ENCODE measurements at places on chromosomes 7 and 10. TPM values are rescaled to one million over a fixed set of nuclear protein-coding genes. Genes with fewer than 3 reads are reported as not detected.
A peak's percentile ranks its signal among the peaks of the same experiment; 100 is the strongest.

JAZF1 gene
- polyA plus RNA-seq, result 17.7 TPM

PDE1C gene
- polyA plus RNA-seq, result 0.09 TPM

C10orf105 gene
- polyA plus RNA-seq, result 0.09 TPM

EPO gene
- polyA plus RNA-seq, result not detected

MEIG1 gene
- polyA plus RNA-seq, result 1.1 TPM

ZNF467 gene
- polyA plus RNA-seq, result 2.3 TPM

LRGUK gene
- polyA plus RNA-seq, result not detected

LEP gene
- not detected for polyA plus RNA-seq

PAX4 gene
- polyA plus RNA-seq, result not detected

PHTF2 gene
- 9.3 TPM for polyA plus RNA-seq

- peaks cover 14% of the 10 kb centered on the region for H3K36me3 ChIP-seq
- H3K27me3 ChIP-seq, result no peaks in the 10 kb centered on the region
- DNase-seq, result no peak
- H3K4me1 ChIP-seq, result peaks cover 5% of the 10 kb centered on the region
These were observed 26.7 kb downstream of the IQCE start for GRCh38 chr7:2585446-2585845.

GRCh38 chr10:58264780-58265179, 2.9 kb downstream of the IPMK start:
- peaks cover 25% of the 10 kb centered on the region for H3K27me3 ChIP-seq
- H3K4me3 ChIP-seq, result no peak overlapping the region
- no peak for DNase-seq
- H3K4me1 ChIP-seq, result peaks cover 57% of the 10 kb centered on the region
- peak overlapping the region; percentile 93 for H3K27ac ChIP-seq
- H3K36me3 ChIP-seq, result no peaks in the 10 kb centered on the region

GRCh38 chr7:137667633-137668387, 179.0 kb downstream of the DGKI start:
- no peaks in the 10 kb centered on the region for H3K36me3 ChIP-seq
- no peak for DNase-seq
- H3K4me1 ChIP-seq, result no peaks in the 10 kb centered on the region

GRCh38 chr10:24215603-24216002, 6.7 kb downstream of the KIAA1217 start:
- DNase-seq, result no peak
- H3K36me3 ChIP-seq, result no peaks in the 10 kb centered on the region
- peaks cover 7% of the 10 kb centered on the region for H3K27me3 ChIP-seq
- no peak overlapping the region for H3K4me3 ChIP-seq

GRCh38 chr7:83532219-83532618, 116.7 kb downstream of the SEMA3E start:
- no peak for DNase-seq
- H3K4me1 ChIP-seq, result no peaks in the 10 kb centered on the region
- peaks cover 3% of the 10 kb centered on the region for H3K27me3 ChIP-seq
- no peak overlapping the region for H3K4me3 ChIP-seq

- H3K27me3 ChIP-seq, result peaks cover 3% of the 10 kb centered on the region
- peak overlapping the region; percentile 93 for H3K27ac ChIP-seq
- peaks cover 13% of the 10 kb centered on the region for H3K4me1 ChIP-seq
These were observed 20.5 kb upstream of the CFAP46 start for GRCh38 chr10:132962623-132963429.

- peaks cover 2% of the 10 kb centered on the region for H3K27me3 ChIP-seq
- peaks cover 28% of the 10 kb centered on the region for H3K4me1 ChIP-seq
- H3K4me3 ChIP-seq, result no peak overlapping the region
- H3K27ac ChIP-seq, result peak overlapping the region; percentile 34
- DNase-seq, result no peak
These were observed 74.0 kb upstream of the GSDME start for GRCh38 chr7:24831240-24831639.

GRCh38 chr7:34313289-34313688, 344.7 kb upstream of the NPSR1 start:
- no peak overlapping the region for H3K4me3 ChIP-seq
- no peak for DNase-seq
- peaks cover 3% of the 10 kb centered on the region for H3K27me3 ChIP-seq
- H3K36me3 ChIP-seq, result no peaks in the 10 kb centered on the region
- H3K4me1 ChIP-seq, result no peaks in the 10 kb centered on the region

DNA sequence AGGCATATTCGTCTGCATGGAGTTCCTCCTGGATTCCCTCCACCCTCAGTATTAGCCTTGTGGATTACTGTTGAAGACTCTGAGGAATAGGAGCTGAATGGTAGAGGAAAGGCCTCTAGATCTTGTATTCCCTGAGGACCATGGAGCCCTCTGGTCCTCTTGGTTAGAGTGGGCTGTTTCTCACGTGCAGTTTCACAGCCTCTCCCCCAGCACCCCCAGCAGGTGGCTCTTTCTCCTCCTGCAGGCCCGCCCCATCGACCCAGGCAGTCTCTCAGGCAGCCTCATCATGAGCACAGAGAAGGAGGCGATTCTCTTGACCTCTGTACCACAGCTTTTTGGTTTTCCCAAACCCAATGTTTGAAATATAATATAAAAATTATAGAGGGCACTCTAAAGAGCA, 102.0 kb downstream of the WNT2 start:
- H3K4me3 ChIP-seq, result no peak overlapping the region
- no peak for DNase-seq

DNA sequence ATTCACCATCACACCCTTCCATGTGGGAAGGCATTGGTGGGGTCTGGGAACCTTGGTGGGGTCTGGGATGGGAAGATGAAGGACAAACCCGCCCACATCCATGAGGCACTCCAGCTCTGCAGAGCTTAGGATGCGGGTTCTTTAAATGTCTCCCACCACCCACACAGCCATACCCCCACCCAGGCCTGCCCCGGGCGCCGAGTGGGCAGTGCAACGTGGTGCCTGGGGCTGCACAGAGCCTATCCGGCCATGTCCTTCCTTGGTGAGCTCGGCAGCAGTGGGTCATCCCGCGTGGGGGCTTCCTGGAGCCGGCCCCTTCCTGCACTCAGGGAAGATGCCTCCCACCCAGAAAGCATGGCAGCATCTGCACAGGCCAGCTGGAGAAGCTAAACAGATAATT, 163.5 kb upstream of the TCERG1L start:
- DNase-seq, result no peak
- no peaks in the 10 kb centered on the region for H3K36me3 ChIP-seq
- no peak overlapping the region for H3K4me3 ChIP-seq
- no peak overlapping the region for H3K27ac ChIP-seq

GRCh38 chr7:38398725-38399321, 125.4 kb upstream of the TARP start:
- H3K27me3 ChIP-seq, result no peaks in the 10 kb centered on the region
- H3K4me3 ChIP-seq, result no peak overlapping the region
- H3K36me3 ChIP-seq, result no peaks in the 10 kb centered on the region

DNA sequence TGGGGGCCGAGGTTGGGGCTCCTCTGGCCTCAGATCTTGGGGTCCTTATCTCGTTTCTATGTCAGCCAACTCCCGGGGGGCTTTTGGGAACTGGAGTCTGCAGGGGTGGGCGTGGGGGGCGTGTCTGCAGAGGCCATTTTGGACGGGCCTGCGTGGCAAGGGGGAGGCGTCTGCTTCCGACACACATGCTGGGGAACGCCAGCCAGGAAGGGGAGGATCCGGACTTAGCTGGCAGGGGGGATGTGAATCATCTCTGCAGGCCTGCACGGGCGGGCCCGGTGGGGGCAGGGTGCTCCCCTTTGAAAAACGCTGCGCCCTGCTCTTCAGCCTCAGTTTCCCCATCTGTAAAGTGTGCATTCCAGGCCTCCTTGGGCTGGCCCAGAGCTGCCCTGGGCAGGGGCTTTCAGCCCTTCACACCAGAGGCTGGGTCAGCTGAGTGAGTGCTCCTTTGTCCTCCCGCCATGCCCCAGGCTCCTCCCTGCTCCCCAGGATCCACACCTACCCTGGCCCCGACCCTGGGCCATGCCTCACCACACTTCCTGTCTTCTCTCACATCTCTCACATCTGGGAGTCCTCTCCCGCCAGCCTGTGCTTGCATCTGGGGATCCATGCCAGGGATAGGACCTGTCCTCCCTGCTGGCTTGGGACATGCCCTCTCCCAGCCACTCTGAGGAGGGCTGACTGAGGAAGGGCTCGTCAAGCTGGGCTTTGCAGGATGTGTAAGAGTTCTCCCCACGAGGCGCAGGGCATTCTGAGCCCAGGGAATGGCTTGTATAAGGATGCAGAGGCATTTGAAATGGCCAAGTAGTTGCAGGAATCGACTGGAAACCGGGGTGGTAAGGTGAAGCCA, 172.6 kb upstream of the TNRC18 start:
- H3K27me3 ChIP-seq, result peaks cover 8% of the 10 kb centered on the region
- H3K27ac ChIP-seq, result no peak overlapping the region
- no peaks in the 10 kb centered on the region for H3K36me3 ChIP-seq

- H3K27me3 ChIP-seq, result peaks cover 12% of the 10 kb centered on the region
- H3K27ac ChIP-seq, result no peak overlapping the region
- DNase-seq, result no peak
- H3K36me3 ChIP-seq, result no peaks in the 10 kb centered on the region
- H3K4me3 ChIP-seq, result no peak overlapping the region
These were observed 6.1 kb downstream of the CHRM2 start for GRCh38 chr7:136874393-136875032.

DNA sequence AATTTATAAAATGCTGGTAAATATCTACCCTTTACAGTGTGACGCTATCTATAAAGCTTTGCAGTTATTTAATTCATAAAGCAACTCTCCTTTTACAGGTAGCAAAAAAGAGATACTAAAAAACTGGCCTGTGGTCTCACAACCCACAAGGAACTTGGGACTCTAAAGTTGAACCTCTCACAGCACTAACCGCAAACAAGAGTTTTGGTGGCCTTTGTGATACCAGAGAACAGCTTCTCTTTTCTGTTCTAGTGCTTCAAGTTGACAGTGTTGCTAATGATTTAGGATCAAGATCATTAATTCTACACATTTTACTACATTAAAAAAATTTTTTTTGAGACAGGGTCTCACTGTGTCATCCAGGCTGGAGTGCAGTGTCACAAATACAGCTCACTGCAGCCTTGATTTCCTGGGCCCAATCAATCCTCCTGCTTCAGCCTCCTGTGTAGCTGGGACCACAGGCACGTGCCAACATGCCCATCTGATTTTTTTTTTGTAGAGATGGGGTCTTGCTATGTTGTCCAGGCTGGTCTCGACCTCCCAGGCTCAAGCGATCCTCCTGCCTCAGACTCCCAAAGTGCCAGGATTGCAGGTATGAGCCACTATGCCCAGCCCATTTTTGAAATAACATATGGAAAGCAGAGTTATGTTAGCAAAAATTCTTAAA, 56.0 kb upstream of the ST8SIA6 start:
- peaks cover 12% of the 10 kb centered on the region for H3K27me3 ChIP-seq
- peak overlapping the region; percentile 73 for H3K4me3 ChIP-seq
- peak; percentile 77 for DNase-seq
- peaks cover 7% of the 10 kb centered on the region for H3K36me3 ChIP-seq

- H3K27ac ChIP-seq, result no peak overlapping the region
- no peak overlapping the region for H3K4me3 ChIP-seq
- DNase-seq, result no peak
- peaks cover 2% of the 10 kb centered on the region for H3K27me3 ChIP-seq
- no peaks in the 10 kb centered on the region for H3K4me1 ChIP-seq
These were observed 8.7 kb upstream of the CAMK2B start for GRCh38 chr7:44333911-44334733.

DNA sequence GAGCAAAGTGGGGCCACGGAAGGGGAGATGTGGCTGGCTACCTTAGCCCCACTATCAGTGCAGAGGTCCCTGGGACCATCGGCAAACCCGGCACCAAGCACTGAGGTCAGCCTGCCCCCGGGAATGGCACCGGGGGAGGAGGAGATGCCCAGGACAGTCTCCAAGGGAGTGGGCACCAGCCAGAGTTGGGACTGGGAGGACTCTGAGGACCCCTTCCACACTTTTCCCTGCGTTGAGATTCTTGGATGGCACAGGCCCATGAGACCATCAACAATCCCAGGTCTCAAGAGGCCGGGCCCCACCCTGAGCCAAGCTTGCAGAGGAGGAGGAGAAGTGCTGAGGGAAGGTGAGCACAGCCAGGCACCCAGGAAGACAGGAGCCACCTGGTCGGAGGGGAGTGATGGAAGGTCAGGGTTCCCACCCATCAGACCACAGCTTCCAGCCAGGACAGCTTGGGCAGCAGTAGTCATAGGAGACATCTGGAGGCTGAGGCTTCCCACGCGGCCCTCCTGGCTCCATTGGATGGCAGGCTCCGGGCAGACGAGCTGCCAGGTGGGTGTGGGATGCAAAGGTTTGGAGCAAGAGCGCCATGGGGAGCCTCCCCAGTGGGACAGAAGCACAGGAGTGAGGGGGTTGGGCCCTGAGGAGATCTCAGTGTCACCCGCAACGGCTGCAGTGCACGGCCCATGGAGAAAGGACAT, 2.6 kb upstream of the OPN4 start:
- no peak overlapping the region for H3K4me3 ChIP-seq
- H3K4me1 ChIP-seq, result no peaks in the 10 kb centered on the region
- no peak for DNase-seq
- H3K27ac ChIP-seq, result no peak overlapping the region

- H3K36me3 ChIP-seq, result peaks cover 15% of the 10 kb centered on the region
- H3K4me1 ChIP-seq, result peaks cover 64% of the 10 kb centered on the region
- DNase-seq, result peak; percentile 69
- peaks cover 6% of the 10 kb centered on the region for H3K27me3 ChIP-seq
- peak within 1 kb of the TSS; percentile 97 for H3K4me3 ChIP-seq
These were observed at the start of gene IFIT2 for GRCh38 chr10:89301721-89302445. TSS of gene IFIT2 (plus strand) at chr10:89302046. CDS start at chr10:89302124, 78 bp downstream.

DNA sequence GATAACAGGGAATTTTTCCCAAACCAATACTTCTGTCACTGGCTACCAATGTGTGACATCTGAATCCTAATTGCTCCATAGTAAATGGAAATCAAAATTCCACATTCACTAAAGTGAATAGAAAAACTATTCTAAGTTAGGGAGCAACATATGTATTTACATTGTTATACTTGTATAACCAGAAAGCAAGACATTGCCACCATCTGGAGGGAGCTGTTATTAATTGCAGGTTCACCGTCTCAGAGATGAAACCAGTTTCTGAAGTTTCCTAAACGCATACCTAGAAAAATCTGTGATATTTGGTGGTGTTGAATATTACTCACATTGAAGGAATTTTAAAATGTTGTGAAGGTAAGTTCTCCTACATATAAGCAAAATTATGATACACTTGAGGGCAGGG, 390.1 kb downstream of the NXPH1 start:
- no peak overlapping the region for H3K27ac ChIP-seq
- H3K4me3 ChIP-seq, result no peak overlapping the region
- no peaks in the 10 kb centered on the region for H3K4me1 ChIP-seq
- H3K27me3 ChIP-seq, result no peaks in the 10 kb centered on the region
- H3K36me3 ChIP-seq, result no peaks in the 10 kb centered on the region
- DNase-seq, result no peak

GRCh38 chr10:72910705-72911104, 17.2 kb downstream of the OIT3 start:
- H3K4me3 ChIP-seq, result no peak overlapping the region
- H3K27ac ChIP-seq, result no peak overlapping the region
- no peaks in the 10 kb centered on the region for H3K36me3 ChIP-seq
- DNase-seq, result no peak

DNA sequence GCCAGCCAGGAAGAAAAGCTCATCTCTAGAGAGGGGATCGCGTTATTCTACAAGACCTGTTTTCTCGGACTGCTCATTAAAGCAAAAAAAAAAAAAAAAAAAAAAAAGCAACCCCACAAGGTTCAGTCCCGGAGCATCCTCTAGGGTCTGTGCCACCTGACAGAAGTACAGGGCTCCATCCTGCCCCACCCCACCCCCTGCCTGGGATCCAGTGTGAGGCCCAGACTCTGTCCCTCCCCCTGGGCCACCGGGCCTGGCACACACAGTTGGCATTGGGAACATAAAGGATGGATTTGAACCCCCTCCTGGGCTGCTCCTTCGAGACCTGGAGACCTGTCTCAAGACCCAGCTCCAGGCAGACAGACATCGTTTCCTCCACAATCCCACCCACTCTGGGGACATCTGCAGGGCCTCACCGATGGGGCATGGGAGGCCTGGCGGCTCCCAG, 688 bp downstream of the ORAI2 start:
- no peak for DNase-seq
- peaks cover 53% of the 10 kb centered on the region for H3K4me1 ChIP-seq
- peak overlapping the region; percentile 93 for H3K4me3 ChIP-seq
- no peaks in the 10 kb centered on the region for H3K36me3 ChIP-seq

All from immature natural killer cell (primary cell).